Left ventricle myocardium superior (tissue), 1 donor: ENCODE measurements at places on chromosomes 7 and 10.

DNA sequence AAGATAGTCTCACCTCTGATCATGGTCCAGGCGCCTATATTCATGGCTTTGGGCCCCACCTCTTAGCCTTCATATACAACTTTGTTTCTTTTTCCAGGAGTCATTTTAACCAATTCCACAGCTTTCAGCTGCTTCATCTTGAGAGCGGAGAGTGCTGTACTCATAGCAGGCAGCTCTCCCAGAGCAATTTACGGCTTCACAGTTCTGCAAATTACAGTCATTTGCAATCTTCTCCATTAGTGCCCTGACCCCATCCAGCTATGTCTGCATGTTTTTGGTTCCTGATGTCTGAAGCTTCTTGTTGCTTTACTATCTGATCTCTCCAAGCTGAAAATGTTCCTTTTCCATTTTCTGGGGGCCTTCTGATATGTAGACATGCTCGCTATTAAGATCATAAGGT is 18.0 kb upstream of the MEST start:
- DNase-seq: no peak

DNA sequence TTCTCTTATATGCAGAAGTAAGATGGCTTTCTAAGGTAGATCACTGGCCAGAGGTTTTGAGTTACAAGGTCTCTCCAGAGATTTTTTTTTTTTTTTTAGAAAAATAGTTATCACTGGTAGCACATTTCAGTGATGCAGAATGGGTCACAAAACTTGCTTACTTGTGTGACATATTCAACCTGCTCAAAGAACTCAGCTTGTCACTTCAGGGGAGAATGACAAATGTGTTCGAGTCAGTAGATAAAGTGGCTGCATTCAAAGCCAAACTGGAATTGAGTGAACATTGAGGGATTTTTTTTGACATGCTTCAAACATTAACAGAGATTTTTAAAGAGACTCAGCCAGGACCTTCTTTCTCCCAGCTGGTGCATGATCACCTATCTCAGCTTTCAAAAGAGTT is 33.4 kb downstream of the PHTF2 start:
- no peak for DNase-seq

DNA sequence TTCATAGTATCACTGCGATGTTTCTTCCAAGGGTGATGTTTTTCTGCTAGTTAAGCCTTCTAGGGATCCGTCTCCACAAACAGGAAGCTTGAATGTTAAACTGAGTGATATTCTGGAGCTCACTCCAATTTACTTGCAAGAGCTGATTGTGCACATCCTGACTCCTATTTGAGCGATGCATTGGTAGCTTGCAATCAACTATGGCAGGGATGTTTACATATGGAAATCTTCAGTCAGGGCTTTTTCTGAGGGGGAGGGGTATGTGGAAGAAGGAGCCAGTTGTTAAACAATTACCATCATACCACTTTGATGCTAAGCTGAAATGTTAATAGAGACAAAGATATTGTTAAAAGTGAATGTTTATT is 43.2 kb upstream of the NXPH1 start:
- no peak for DNase-seq

- peak; percentile 61 for DNase-seq
Measured at GRCh38 chr7:101733713-101734475, 83.5 kb upstream of the CUX1 start.

DNA sequence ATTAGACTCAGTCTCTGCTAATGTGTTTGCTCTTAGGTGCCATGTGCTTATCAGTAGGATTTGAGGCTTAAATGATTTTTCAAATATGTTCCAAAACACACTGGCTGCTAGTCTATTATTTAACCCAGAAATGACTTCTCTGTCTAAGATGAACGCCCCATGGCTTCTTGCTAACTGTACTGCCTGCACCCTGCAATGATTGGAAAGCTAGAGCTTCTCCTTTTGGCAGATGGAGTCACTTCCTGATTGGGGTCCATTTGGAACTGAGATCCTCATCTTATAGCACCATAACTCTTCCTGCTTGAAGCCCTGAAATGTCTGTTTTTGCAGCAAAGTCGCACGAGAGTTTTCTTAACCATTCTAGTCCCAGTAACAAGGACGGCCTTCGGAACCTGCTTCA is 186.5 kb upstream of the ADO start:
- no peak for DNase-seq

DNA sequence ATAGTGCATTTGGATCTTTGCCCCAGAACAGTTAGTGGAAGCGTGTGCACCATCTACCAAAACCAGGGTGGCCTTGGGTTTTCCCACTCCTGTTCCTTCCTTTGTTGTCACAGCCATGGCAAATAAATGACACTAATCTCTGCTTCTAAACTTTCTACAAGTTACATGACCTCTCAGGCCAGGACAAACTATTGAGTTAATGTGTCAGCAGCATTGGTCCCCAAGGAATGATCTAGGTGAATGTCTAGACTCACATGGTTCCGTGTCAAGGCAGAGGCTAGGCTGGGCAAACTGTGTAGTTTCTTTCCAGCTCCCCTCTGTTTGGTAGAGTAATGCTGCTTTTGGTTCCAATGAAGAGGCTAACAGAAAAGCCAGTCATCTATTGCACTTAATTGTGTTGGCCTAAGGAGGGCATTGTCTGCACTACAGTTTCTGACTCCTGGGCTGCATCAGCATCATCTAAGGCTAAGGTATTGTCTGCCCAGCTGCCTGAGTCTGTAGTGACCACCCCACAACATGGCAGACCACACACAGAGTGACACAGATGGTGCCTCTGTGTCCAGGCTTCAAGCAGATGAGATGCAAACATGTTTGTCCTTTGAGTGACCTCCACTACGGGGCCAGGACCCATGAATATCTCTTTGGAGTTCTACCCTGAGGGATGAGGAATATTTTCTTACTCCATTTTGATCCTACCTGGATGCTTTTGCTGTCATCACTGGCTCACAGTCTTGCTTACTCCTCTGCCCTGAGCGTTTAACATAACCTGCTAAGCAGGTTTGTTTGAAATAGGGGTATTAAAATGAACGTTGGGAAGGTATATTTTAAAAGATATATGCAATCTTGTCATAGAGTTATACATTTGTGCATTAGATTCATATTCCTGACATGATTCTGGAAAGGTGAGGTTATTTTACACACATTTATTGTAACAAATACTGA is 1.7 kb downstream of the CYP3A4 start:
- DNase-seq: no peak

- no peak for DNase-seq
Measured at GRCh38 chr10:475709-476454, 213.6 kb downstream of the DIP2C start.

GRCh38 chr10:131933016-131933695 is 32.3 kb downstream of the PPP2R2D start:
- DNase-seq: no peak

GRCh38 chr7:1856161-1856887 is 186.2 kb downstream of the ELFN1 start:
- peak; percentile 22 for DNase-seq

GRCh38 chr7:156764016-156764669 is 123.6 kb downstream of the RNF32 start:
- DNase-seq: peak; percentile 69

DNA sequence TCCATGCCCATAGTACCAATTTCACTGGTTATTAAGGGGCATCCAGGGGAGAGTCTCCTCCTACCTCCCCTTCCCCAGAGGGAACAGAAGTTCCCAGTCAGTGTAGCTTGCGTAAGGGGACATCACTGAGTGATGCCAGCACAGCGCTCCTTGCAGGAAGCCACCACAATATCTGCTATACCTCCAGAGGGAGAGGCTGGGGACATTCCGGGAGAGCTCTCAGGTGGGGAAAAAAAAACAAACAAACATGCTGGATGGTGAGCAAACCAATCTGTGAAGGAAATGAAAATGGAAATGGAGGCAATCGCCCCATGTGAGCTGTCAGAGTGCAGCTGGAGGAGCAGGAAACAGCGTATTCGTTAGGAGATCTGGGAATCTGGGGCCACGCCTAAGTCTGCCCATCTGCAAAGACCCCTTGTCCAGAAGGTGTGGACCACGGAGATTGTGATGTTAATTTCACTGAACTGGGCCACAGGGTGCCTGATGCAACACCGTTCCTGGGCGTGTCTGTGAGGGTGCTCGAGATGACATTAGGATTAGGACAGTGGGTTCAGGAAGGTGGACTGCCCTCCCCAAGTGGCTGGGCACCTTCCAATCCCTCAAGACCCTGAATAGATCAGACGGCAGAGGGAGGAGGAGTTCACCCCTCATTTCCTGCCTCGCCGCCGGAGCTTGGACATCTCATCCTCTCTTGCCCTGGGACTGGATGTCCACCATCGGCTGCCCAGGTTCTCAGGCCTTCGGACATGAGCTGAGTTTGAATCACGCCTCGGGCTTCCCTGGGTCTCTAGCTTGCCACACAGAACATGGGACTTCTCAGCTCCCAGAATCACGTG is 30.5 kb downstream of the GNA12 start:
- DNase-seq: no peak

DNA sequence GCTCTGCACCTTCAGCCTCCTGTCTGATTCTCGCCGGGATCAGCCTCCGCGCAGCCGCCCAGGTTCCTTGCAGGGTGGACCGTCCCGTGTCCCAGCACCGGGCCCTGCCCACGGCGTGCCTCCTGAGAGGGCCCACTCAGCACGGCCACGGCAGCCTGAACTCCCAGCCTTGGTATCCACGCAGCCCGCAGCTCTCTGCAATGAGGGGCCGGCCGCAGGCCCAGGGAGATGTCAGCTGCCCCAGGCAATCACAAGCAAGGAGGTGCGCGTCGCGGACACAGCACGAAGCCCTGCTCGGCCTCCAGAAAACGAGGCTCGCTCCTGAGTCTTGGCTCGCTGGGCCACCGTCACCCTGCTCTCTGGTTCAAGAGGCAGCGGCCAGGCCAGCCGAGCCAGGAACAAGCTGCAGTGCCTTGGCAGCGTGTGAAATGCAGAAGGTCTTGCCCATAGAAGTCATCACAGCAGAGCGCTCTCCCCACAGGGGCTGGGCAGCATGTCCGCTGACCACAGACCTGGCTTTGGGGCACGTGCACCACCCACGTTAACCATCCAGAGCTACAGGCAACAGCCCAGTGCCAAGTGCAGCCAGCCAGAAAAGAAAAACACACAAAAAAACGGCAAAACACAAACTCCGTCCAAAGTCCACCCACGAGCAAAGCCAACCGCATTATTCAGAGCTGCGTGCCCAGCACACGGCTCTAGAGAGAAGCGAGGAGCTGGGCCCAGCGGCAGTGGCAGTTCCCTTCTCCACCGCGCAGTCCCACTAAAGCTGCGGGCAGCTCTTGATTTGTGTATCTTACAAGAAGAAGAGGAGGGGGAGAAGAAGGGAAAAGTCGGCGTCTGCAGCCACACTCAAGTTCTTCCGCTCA is 13.9 kb downstream of the GPER1 start:
- no peak for DNase-seq

DNA sequence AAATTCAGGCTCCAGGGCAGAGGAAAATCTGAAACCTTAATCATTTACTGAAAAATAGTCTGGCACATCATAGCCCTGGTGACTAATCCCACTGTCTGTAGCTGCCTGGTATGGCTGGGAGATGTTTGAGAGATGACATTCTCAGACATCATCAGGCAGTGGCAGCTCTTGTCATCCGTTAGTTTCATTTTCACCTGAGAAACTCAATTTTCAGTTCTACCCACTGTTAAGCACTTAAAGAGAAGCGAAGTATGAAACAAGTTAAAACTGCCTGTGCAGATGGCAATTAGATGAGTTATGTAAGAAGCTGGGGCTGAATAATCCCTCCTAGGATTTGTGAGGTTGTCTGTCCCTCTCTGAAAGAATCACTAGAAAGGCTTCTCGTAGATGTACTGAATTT is 150.2 kb downstream of the NSUN6 start:
- DNase-seq: no peak

DNA sequence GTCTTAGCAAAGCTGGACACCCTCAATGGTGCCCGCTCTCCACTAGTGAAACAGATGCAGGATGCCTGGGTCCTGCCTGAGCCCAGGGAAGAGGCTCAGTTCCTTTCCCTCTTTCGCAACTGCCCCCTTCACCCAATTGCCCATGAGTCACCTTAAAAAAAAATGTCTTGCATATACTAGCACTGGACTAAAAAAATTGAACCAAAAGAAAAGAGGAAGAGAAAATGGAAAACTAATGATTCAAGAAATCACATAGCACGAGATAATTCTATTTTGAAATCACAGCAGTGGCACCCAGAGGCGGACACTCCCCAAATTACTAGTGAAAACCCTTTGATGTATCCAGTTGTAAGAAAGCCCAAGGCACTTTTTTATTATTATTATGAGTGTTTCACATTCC is 972.5 kb downstream of the LRMDA start:
- DNase-seq: no peak
